ENCODE measurements at places on chromosomes 5 and 9. TPM values are rescaled to one million over a fixed set of nuclear protein-coding genes. Genes with fewer than 3 reads are reported as not detected.

MED27 gene
- total RNA-seq: 17.4 TPM

DNA sequence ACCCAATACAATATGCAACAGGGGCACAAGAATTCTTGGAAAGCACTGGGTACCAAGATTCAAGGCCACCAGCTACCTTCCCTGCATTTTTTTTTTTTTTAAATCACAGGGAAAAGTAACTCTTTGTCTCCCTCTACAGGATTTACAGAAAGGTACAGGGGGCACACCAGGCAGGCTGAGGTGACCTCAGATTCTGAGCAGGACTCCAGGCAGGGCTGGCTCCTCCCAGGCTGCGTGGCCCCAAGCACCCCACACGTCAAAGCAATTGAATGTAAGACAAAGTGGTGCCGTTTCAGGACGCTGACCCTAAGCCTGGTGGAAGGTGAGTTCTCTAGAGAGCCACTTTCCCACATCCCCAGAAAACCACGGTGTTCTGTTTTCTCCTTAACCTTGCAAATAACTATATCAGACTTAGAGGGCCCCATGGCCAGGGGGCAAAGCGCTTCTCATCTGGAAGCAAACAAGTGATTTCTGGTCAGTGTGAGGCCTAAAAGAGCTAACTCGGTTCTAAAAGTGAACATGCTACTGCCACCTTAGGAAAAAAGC lies 222.6 kb downstream of the ROR2 start:
- H3K27ac ChIP-seq: no peak overlapping the region
- H3K27me3 ChIP-seq: no peaks in the 10 kb centered on the region
- no peak for DNase-seq
- no peaks in the 10 kb centered on the region for H3K36me3 ChIP-seq
- peaks cover 3% of the 10 kb centered on the region for H3K4me1 ChIP-seq

- no peaks in the 10 kb centered on the region for H3K27me3 ChIP-seq
- no peaks in the 10 kb centered on the region for H3K4me1 ChIP-seq
- no peak for DNase-seq
- H3K36me3 ChIP-seq: no peaks in the 10 kb centered on the region
- no peak overlapping the region for H3K27ac ChIP-seq
- no peak overlapping the region for H3K4me3 ChIP-seq
These were observed 132.0 kb upstream of the NFIB start for GRCh38 chr9:14445946-14446345.

DNA sequence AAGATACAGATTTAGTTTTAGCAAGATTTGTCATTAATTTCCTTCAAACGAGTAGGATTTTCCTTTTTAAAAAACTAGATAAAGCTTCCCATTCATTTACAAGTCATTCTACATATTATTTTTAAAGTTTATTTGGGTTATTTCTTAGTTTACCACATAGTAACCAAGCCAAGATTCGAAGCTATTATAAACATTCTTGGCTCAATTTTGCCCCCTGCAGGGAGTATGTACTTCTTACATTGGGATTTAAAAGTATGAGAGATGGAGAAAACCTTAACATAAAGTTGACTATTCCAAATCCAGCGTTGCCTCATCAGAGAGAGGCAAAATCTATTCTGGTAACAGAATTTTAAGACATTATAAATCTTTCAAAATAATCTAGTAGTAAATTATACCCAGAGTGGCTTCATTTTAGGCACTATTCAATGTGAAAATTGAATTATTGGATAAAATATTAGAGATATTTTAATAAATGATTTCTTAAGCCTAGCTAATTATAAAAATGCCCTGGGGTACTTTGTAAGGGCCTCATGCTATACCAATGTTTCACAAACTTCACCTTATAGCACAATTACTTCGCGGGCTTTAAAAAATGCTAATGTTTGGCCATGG lies 39.1 kb downstream of the FBN2 start:
- H3K4me3 ChIP-seq: no peak overlapping the region
- peak; percentile 45 for DNase-seq
- H3K27ac ChIP-seq: no peak overlapping the region
- no peaks in the 10 kb centered on the region for H3K4me1 ChIP-seq

PGM5 gene
- 96.5 TPM for total RNA-seq

GRCh38 chr5:29304545-29304944 lies 1888.9 kb upstream of the CDH6 start:
- no peaks in the 10 kb centered on the region for H3K27me3 ChIP-seq
- no peak overlapping the region for H3K4me3 ChIP-seq
- H3K4me1 ChIP-seq: no peaks in the 10 kb centered on the region
- H3K36me3 ChIP-seq: no peaks in the 10 kb centered on the region
- DNase-seq: no peak
- H3K27ac ChIP-seq: no peak overlapping the region

DNA sequence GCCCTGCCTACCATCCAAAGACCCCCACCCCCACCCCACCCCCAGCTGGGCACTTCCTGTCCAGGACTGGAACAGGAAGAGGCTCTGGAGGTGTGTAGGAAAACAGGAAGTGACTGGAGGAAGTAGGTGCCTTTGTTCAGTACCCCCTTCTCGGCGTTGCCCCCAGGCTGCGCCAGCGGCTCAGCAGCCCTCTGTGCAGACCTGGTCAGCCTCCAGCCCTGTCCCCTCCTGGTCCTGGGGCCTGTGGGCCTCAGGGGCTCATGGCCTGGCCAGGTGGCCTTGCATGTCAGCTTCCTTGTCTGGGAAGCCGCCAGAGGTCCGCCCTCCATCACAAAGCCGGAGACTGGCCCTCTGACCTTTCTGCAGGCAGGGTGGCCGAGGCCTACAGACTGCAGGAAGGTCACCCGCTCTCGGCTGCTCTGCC lies 26.0 kb downstream of the FLT4 start:
- no peaks in the 10 kb centered on the region for H3K36me3 ChIP-seq
- no peak for DNase-seq
- no peak overlapping the region for H3K27ac ChIP-seq

GRCh38 chr5:170632985-170633234 lies 129.1 kb downstream of the KCNIP1 start:
- peak; percentile 21 for DNase-seq
- peak overlapping the region; percentile 55 for H3K27ac ChIP-seq
- H3K4me1 ChIP-seq: no peaks in the 10 kb centered on the region

GRCh38 chr9:133619791-133620190 lies 10.6 kb upstream of the FAM163B start:
- H3K27ac ChIP-seq: no peak overlapping the region
- H3K27me3 ChIP-seq: no peaks in the 10 kb centered on the region
- no peaks in the 10 kb centered on the region for H3K4me1 ChIP-seq
- no peak overlapping the region for H3K4me3 ChIP-seq

DNA sequence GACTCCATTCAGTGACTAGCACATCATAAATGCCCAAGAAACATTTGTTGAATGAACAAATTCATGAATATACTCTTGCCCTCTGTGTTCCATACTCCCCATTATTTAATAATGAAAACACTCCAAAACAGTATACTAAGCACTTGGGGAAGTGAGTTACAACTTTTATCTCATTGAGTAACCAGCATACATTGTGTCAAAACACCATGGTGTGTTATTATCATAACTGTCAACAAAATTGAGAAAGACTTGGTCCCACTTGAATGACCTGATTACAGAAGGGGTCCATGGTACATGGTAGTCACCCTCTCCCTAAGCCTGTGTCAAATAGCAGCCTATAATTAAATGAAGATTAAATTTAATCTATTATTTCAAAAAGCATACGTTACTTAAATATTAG lies 16.2 kb downstream of the ANKH start:
- DNase-seq: no peak
- H3K4me3 ChIP-seq: no peak overlapping the region
- no peak overlapping the region for H3K27ac ChIP-seq
- no peaks in the 10 kb centered on the region for H3K27me3 ChIP-seq
- H3K36me3 ChIP-seq: no peaks in the 10 kb centered on the region

- no peak for DNase-seq
- H3K27me3 ChIP-seq: no peaks in the 10 kb centered on the region
- H3K4me3 ChIP-seq: no peak overlapping the region
- no peaks in the 10 kb centered on the region for H3K4me1 ChIP-seq
These were observed 2031.2 kb downstream of the EFNA5 start for GRCh38 chr5:105639511-105639910.

- no peak overlapping the region for H3K4me3 ChIP-seq
- H3K4me1 ChIP-seq: no peaks in the 10 kb centered on the region
- H3K27ac ChIP-seq: no peak overlapping the region
- DNase-seq: no peak
- H3K36me3 ChIP-seq: no peaks in the 10 kb centered on the region
- H3K27me3 ChIP-seq: no peaks in the 10 kb centered on the region
These were observed 48.5 kb upstream of the PTGER4 start for GRCh38 chr5:40631236-40631635.

- no peaks in the 10 kb centered on the region for H3K4me1 ChIP-seq
- no peaks in the 10 kb centered on the region for H3K27me3 ChIP-seq
- H3K36me3 ChIP-seq: no peaks in the 10 kb centered on the region
- no peak for DNase-seq
- no peak overlapping the region for H3K4me3 ChIP-seq
These were observed 57.4 kb downstream of the GCNT1 start for GRCh38 chr9:76516350-76516749.

JAKMIP2 gene
- total RNA-seq: 1.2 TPM

SLC6A7 gene
- not detected for total RNA-seq

DNA sequence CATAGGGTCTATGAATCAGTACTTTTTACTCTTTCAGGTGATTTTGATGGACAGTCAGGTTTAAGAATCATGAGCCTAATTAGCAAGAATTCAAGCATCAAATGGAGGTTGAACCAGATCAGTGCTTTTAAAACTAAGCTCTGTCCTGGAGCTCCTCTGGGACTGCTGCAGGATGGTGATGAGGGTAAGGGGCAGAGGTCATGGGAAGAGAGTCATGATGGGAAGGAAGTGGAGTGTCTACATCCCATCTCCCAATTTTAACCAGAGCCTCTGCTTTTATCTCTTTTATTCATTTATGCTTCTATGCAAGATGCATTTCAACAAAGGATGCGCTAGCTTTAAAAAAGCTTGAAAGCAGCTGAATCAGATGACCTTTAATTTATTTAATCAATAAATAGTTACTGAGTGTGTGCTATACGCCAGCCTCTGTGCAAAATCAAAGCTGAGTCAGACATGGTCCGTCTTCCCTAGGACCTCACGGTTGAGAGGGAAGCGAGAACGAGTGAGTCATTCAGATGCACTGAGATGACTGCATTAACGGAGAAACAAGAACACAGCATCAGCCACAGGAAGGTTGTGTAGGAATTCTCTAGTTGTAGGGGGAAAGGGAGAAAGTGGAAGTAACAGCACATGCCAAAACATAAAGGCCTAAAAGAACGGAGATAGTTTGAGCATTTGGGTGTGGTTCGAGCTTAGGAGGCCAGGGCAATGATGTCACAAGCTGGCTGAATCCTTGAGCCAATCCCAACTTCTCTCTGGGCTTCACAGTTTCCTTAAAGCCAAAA lies 441.6 kb upstream of the BRINP1 start:
- H3K36me3 ChIP-seq: no peaks in the 10 kb centered on the region
- H3K4me1 ChIP-seq: no peaks in the 10 kb centered on the region
- DNase-seq: no peak
- no peaks in the 10 kb centered on the region for H3K27me3 ChIP-seq

LCN2 gene
- total RNA-seq: 30.5 TPM

TRIM7 gene
- total RNA-seq: 4.5 TPM

DNA sequence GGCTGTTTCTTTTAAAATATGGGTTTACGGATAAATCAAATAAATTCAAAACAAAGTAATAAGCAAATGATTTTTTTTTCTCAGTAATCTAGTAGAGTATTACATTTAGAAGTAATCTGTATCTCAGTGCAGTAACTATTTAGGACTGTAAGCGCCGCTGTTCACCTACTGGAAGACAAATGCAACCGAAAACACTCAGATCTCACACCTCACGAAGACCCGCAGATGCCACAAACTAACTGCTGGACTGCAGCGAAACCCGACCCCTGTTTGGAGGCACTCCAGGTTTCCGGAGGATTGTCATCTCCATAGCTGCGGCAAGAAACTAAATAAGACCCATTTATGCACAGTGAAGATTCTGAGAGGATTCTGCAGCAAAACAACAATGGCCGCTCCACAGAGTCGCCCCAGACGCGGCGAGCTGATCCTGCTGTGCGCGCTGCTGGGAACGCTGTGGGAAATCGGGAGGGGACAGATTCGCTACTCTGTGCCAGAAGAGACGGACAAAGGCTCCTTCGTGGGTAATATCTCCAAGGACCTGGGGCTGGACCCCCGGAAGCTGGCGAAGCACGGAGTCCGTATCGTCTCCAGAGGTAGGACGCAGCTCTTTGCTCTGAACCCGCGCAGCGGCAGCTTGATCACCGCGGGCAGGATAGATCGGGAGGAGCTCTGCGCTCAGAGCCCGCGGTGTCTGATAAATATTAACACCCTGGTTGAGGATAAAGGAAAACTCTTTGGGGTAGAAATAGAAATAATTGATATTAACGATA lies at the start of gene PCDHGA8:
PCDHGA8 (plus strand) TSS at position 205 of the 770 bp plus-strand sequence; CDS start at position 386, 181 bp downstream.
- no peaks in the 10 kb centered on the region for H3K4me1 ChIP-seq
- H3K27me3 ChIP-seq: peaks cover 6% of the 10 kb centered on the region

DYNC2I2 gene
- 66.1 TPM for total RNA-seq

DNA sequence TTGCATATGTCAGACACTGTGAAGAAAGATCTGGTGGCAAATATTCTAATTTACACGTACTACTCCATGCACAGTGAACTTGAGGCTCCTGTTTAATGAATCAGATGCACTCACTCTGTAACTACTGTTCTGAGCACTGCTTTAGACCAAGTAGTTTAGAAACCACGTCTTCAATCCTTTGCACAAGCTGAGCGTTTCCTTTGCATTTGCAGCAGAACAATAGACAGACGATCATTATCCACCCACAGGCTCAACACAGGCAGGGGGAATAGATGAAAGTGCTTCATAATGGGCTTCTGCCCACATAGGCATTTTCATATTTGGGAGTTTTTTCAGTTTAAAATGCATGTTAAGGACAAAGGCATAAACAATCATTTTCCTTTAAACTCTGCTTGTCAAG lies 423.3 kb upstream of the ADAMTS16 start:
- no peak overlapping the region for H3K27ac ChIP-seq
- DNase-seq: no peak
- H3K4me3 ChIP-seq: no peak overlapping the region
- no peaks in the 10 kb centered on the region for H3K4me1 ChIP-seq
- no peaks in the 10 kb centered on the region for H3K36me3 ChIP-seq
- peaks cover 2% of the 10 kb centered on the region for H3K27me3 ChIP-seq

FRMD3 gene
- total RNA-seq: 2.3 TPM
